ENCODE measurements at places on chromosomes 7 and 10.

DNA sequence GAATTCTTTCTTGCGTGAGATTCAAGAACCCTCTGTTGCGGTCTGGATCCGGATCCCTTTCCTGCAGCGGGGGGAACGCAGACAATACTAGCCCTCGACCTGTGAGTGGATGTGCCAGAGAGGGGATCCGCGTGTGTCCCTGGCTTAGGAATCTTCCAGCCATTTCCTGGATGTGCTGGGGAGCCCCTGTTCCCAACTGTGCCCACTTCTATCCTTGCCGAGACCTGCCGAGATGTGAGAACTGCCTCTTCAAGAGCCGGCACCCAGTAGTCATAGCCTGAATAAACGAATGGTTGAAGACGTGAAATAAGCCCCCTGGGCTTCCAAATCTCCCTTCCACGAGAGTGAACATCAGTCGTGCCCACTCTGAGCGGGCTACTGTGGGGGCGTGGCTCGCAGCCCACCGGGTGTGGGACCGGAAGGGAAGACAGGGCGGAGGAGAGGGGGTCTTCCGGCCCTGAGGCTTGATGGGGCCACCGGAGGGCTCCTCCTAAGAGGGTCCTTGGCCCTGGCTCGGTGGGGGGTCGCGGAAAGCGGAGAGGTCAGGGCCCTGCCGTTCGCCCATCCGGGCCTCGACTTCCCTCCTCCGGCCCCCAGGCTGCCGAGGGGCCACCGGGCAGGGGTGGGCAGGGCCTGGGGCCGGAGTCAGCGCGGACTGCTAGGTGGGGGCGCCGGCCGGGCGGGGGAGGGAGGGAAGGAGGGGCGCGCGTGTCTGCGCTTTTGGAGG is 1.3 kb upstream of the CCDC136 start:
- no peak for DNase-seq

GRCh38 chr7:104628017-104628416 is 299.6 kb downstream of the LHFPL3 start:
- no peak for DNase-seq

DNA sequence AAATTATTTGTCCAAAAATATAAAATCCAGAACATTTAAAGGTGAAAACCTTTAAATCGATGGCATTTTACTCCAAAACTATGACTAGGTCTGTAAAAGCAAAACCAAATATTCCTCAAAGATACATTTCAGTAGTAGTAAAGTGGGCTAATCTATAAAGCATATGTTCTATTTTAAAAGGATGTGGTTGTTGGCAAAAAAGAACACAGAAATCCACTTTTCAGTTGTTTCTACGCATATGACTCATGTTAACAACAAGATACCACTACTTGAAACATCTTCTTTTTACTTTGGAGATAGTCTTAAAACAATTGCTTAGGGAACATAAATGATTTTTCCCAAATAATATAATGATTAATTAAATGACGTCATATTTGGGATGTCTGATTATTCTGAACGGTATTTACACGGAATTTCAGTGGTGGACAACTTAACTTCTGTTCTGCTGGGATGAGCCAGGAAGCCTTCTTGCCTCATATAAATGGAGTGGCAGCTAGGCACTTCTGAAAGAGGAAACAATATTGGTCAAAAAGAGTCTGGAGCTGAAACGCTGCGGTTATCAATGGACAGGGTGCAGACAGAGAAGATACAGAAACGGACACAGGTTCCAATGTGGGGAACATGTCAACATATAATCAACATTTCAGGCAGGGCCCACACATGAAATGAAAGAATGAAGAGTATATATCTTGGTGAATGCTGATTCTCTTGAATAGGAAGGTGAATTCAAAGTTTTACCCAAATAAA is 78.5 kb downstream of the ETV1 start:
- no peak for DNase-seq

DNA sequence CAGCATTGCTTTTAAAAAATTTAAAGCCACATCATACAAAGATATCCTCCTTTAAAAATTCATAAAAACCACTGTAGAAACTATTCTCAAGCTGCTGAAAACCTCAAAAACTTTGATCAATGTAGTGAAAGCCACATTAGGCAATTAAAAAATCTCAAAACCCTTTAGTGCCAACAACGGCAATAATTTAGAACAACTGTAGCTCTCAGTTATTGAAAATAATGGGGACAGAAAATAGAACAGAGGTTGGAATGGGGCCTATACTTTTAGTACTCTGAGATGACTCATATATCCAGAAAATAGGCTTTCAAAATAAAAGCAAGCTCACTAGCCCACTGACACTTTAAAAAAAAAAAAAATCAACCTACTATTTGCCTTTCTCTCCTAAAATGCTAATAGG is 87.5 kb downstream of the GSAP start:
- no peak for DNase-seq

DNA sequence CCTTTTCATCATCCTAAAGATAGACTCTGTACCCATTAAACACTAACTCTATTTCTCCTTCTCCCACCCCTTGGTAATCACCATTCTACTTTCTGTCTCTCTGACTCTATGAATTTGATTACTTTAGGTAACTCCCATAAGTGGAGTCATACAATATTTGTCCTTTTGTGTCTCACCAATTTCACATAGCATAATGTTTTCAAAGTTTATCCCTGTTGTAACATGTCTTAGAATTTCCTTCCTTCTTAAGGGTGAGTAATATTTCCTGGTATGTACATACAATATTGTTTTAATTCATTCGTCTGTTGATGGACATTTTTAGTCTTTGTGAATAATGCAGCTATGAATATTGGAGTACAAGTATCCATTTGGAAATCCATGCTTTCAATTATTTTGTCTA is 50.9 kb upstream of the CDCA7L start:
- peak; percentile 40 for DNase-seq

DNA sequence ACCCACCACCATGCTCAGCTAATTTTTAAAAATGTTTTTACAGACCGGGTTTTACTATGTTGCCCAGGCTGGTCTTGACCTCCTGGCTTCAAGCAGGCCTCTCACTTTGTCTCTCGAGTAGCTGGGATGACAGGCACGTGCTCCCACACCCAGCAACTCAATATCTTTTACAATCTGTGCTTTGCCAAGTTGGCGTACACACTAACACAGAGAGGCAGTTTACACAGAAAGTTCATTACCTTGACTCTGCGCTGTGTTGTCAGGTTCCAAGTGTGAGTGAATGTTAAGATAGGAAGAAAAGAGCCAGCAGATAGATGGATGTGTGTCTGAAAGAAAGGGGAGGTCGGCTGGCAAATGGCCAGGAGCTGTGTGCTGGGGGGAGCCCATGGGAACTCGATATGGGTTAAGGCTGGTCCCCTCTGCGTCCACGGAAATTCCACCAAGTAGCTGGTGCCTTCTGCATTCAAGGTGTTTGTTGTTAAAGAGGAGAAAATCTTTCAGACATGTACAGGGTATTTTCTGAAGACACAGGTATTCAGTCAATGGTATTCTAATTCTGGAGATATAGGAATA is 299.8 kb downstream of the CAMK1D start:
- DNase-seq, result no peak
